WTC11 (cell line): ENCODE measurements at places on chromosomes 1 and 21. TPM values are rescaled to one million over a fixed set of nuclear protein-coding genes. Genes with fewer than 3 reads are reported as not detected.
A peak's percentile ranks its signal among the peaks of the same experiment; 100 is the strongest.

DNA sequence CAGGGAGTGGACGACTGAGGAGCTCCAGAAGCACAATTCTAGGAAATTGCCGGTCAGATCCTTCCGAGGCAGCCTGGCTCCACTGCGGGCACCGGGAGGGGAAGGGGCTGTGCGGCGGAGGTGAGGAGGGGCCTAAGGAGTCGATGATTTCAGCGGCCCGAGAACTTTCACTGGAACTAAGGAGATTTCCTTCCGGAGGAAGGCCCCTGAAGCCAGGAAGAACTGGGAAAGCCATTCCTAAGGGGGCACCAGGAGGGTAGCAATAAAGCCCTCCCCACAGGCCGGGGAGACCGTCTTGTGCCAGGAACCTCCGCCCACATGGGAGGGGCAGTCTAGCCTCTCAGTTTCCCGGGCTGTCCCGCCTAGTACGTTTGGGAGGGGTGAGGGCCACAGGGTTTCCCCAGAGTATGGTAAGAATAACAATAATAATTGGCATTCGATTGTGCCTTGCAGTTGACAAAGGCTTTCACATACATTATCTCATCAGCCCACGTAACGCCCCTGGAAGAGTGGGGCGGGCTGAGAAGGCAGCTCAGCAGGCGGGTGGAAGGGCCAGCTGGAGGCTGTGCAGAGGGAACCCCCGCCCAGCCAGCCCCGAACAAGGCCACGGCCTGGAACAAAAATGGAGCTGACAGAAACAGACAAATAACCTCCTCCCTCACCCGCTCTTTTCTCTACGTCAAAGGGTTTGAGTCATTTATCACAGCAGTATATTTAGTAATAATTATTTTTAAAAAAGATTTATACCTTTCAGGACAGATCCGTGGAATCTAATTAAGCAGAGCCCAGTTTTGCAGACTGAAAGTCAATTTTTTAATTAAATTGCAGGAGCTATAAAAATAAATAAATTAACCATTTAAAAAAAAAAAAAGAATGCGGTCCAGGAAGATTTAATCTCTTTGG lies 19.8 kb downstream of the NPR1 start:
- peak; percentile 57 for DNase-seq

DNA sequence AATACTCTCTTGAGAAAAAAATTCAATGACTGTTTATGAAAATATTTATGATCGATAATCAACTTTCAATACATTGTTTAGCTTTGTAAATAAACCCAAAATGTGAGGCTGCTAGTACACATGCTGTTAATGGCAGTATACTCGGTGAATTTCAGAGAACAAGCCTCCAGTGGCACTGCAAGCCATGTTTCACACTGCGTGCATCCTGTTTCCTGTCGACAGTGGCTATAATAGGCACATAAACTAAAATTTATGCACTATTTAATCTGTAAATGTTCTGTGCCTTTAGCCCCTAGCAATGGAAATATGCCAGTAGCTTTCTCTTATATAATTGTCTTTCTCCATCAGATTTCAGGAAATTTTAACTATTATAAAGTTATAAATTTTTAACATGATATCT lies 26.3 kb upstream of the RGS18 start:
- no peak for DNase-seq

The NPPB gene
- total RNA-seq = 0.27 TPM in 1 of 3 replicates, not detected in the others

The ADAMTS1 gene
- total RNA-seq = 16.9 to 35.6 TPM (median 20.4 TPM) in 3 replicates

DNA sequence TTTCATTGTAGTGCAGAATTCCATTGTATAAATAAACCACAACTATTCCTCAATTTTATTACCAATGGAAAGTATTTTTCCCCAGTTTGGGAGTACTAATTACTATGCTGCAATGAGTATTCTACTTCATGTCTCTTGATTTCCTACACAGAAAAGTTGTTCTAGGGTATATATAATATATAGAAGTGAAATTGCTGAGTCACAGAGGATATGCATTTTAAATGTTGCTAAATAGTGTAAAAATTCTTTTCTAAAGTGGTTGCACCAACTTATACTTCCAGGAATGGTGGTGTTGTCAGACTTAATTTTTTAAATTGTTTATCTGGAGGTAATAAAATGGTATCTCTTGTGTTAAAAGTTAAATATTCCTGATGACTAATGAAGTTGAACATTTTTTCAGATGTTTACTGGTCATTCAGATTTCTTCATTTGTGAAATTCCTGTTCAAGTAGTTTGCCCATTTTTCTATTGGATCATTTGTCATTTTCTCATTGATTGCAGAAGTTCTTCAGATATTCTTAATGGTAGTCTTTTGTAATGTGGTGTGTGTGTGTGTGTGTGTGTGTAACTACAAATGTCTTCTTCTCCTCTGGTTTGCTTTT lies 19.1 kb upstream of the MYOG start:
- no peak for DNase-seq

DNA sequence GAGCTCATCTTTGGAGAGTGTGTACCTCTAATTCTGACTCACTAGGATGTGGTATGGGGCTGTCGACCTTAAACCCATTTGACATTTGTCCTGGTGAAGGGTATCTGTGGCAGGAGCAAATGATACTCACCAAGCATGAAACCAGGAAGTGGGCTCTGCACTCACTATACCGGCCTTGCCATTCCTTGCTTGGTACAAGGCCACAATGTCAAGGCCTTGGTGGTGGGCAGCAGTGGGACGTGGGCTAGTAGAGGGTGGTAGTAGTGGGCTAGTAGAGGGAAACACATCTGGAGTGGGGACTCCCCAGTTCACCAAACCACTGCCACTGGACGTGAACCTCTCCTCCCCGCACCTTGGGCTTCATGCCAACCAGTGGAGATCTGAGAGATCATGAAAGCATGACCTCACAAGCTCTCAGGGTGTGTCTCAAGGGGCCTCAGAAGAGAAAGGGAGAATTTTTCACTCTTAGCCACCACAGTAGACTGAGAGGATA lies 11.5 kb downstream of the TNFSF4 start:
- DNase-seq = no peak

- DNase-seq = no peak
Observed at GRCh38 chr1:194047206-194047605, 860.8 kb upstream of the B3GALT2 start.

- no peak for DNase-seq
Observed at GRCh38 chr1:151493042-151493441, 18.1 kb upstream of the CGN start.

- no peak for DNase-seq
Observed at GRCh38 chr1:244271004-244271403, 180.7 kb downstream of the ADSS2 start.

DNA sequence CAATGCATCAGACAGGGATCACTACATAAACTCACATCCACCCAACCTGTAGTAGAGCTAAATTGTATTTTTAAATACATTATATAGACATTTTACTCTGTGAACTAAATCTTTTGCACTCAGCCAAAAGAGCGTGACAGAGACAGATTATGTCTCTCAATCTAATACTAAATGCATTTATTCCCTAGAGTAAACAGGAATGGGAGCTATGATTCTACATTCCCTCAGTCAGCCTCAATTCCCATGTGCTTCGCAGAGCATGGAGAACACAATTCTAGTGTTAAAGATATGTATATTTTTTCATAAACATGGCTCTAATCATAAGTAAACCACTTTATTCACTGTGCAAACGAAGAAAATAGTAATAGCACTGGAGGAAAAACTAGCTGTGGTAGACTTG lies 16.5 kb downstream of the PIGK start:
- DNase-seq = no peak

The PLA2G2F gene
- total RNA-seq = not detected in 3 replicates

The ZNF648 gene
- 0.17 to 0.46 TPM (median 0.27 TPM) in 3 replicates for total RNA-seq

- DNase-seq = no peak
Observed at GRCh38 chr1:215416497-215416896, 150.6 kb upstream of the KCTD3 start.

GRCh38 chr1:210695026-210695425 lies 366.3 kb downstream of the HHAT start:
- DNase-seq = no peak

GRCh38 chr1:150295476-150295875 lies 1.8 kb downstream of the MRPS21 start:
- DNase-seq = no peak

DNA sequence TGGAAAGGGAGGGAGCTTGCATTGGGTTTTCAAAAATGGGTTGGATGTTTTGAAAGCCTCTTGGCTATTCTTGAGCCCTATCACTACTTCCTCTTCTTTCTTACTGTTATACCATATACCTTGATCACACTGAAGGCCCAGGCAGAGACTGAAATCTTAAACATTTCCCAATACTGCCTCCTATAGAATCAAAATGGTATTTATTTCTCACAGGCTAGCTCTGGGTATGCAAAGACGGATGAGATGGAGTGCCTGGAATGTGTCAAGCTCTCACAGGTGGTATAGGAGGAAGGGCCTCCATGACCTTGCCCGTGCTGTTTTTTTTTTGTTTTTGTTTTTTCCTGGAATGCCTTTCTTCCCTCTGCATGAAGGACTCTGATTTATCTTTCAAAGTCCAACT lies 268.4 kb upstream of the USP24 start:
- no peak for DNase-seq

DNA sequence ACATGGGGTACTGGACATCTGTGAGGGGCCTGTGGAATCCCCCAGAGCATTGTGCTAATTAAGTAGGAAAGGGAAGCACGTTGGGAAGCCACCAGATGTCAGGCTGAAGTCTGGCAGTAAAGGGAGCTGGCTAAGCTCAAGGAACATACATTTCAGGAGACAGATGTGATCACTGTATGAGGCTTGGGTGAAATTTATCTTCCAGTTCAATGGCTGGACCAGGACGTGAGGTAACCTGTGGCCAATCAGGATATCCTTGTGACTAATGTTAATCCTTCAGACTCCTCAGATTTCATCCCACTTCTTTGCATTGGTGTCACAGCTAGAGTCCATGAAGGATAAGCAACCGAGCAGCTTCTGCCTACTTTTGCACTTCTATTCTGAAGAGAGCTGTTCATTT lies 110.2 kb upstream of the APP start:
- no peak for DNase-seq

The MOV10 gene
- total RNA-seq = 80.7 to 99.1 TPM (median 98.8 TPM) in 3 replicates

- no peak for DNase-seq
Observed at GRCh38 chr1:234175363-234175762, 197.9 kb upstream of the COA6 start.

The TMEM167B gene
- 15.6 to 18.7 TPM (median 16.0 TPM) in 3 replicates for total RNA-seq

The BGLAP gene
- total RNA-seq = 2.3 to 3.8 TPM (median 2.6 TPM) in 3 replicates

The TPTE gene
- not detected in 3 replicates for total RNA-seq

The SLC27A3 gene
- 36.3 to 38.9 TPM (median 36.9 TPM) in 3 replicates for total RNA-seq
